ENCODE measurements at places on chromosomes 6 and 20.

GRCh38 chr6:145323646-145324045 lies 411.7 kb downstream of the EPM2A start:
- DNase-seq, result no peak

GRCh38 chr6:53461696-53462095 lies 83.2 kb downstream of the GCLC start:
- no peak for DNase-seq

GRCh38 chr6:22952097-22952496 lies 382.7 kb downstream of the HDGFL1 start:
- no peak for DNase-seq

DNA sequence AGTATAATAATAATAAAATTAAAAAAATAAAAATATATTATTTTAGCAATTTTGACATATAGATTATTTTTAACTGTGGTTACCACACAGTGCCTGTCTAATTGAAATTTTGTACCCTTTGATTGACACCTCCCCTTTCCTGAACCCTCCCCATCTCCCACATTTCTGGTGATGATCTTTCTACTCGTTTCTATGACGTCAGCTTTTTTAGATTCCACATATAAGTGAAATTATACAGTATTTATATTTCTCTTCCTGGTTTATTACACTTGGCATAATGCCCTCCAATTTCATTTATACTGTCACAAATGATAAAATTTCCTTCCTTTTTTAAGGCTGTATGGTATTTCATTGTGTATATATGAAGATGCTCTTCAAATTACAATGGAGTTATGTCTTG lies 258.1 kb upstream of the PTCHD4 start:
- no peak for DNase-seq

GRCh38 chr20:47349365-47350180 lies 6.9 kb downstream of the ZMYND8 start:
- no peak for DNase-seq

All from CD4-positive, alpha-beta memory T cell (primary cell).